ENCODE measurements at places on chromosomes 16 and 17.

- no peaks in the 10 kb centered on the region for H3K36me3 ChIP-seq
- no peak overlapping the region for H3K4me3 ChIP-seq
- no peaks in the 10 kb centered on the region for H3K4me1 ChIP-seq
- H3K27ac ChIP-seq, result no peak overlapping the region
Observed at GRCh38 chr16:12617401-12617819, 186.3 kb downstream of the CPPED1 start.

DNA sequence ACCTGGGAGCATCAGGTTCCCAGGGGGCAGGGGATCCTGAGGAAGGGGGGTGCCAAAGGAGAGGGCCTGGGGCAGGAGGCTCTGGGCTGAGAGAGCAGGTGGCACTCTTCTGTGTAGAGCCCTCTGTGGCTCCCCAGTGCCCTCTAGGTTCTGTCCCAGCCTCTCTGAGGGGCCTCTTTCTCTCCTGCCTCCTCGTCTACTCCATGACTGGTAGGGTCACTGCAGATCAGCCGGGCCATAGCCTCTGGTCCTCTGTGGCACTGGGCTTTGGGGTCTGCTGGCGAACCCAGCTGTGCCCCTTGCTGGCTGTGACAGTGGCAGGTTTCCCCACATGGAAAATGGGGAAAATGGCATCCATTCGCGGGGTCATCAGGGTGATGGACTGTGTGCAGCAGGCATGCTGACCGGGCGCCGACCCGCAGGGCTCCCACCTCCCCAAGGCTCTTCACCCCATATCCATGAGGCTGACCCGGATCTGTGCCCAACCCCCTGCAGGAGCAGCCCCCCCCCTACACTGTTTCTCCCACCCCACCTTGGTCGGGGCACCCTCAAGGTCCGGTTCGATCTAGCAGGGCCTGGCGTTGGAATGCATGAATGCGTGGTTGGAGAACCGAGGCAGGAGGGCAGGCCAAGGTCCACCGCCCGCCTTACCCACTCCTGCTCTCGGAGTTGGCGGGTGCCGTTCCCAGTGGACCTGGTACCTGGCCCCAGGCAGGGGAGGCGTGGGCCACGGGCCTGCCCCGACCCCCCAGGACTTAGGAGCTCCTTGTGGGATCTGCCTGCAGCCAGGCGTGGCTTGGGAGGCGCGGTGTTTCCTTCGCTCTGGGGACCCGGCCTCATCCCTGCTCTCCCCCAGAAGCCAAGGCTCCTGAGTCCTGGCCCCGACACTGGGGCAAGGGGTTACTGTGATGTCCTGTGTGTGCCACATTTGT, 6.5 kb downstream of the GLIS2 start:
- DNase-seq, result no peak
- H3K4me1 ChIP-seq, result peaks cover 19% of the 10 kb centered on the region
- no peaks in the 10 kb centered on the region for H3K27me3 ChIP-seq
- H3K27ac ChIP-seq, result no peak overlapping the region

GRCh38 chr17:65054602-65055001, 1.9 kb downstream of the GNA13 start:
- no peak for DNase-seq
- H3K4me1 ChIP-seq, result peaks cover 24% of the 10 kb centered on the region
- no peak overlapping the region for H3K27ac ChIP-seq
- no peaks in the 10 kb centered on the region for H3K27me3 ChIP-seq

- no peaks in the 10 kb centered on the region for H3K4me1 ChIP-seq
- no peak overlapping the region for H3K4me3 ChIP-seq
- no peaks in the 10 kb centered on the region for H3K36me3 ChIP-seq
- H3K27ac ChIP-seq, result no peak overlapping the region
Observed at GRCh38 chr16:78684655-78685375, 585.4 kb downstream of the WWOX start.
